Fibroblast of villous mesenchyme (primary cell): ENCODE measurements at places on chromosomes 7 and 10.
A peak's percentile ranks its signal among the peaks of the same experiment; 100 is the strongest.

GRCh38 chr10:58781873-58782488, 269.3 kb downstream of the BICC1 start:
- DNase-seq = peak; percentile 57

- no peak for DNase-seq
Measured at GRCh38 chr7:41544241-41544640, 158.6 kb downstream of the INHBA start.

- no peak for DNase-seq
Measured at GRCh38 chr7:2667843-2668242, 20.2 kb upstream of the AMZ1 start.

DNA sequence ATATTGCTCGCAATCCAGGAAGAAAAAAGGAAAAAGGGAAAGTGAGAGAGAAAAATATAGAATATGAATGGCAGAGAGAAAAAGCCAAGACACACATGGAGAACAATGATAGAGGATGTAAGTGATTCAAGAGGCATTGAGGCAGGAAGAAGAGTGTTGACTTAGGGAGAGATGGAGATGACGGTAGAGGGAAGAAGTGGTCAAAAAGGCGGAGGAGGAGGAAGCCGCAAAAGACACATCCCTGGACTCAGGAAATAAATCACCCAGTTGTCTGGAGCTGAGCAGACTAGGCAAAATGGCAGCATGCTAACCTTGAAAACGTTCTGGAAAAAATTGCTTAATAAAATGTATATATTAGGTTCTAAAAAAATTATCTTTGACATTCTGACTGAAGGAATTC, 17.7 kb upstream of the GPR37 start:
- no peak for DNase-seq

DNA sequence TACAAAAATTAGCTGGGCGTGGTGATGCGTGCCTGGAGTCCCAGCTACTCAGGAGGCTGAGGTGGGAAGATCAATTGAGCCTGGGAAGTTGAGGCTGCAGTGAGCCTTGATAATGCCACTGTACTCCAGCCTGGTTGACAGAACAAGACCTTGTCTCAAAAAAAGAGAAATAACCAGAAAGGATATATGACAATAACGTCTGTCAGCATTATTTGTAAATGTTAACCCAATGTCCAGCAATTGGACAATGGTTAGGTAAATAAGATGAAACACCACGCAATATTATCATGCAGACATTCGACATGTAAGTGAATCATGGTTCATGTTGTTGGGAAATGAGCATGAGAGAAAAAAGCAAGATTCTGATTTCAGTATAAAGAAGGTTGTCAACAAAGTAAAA, 44.6 kb upstream of the SEPHS1 start:
- DNase-seq = no peak

DNA sequence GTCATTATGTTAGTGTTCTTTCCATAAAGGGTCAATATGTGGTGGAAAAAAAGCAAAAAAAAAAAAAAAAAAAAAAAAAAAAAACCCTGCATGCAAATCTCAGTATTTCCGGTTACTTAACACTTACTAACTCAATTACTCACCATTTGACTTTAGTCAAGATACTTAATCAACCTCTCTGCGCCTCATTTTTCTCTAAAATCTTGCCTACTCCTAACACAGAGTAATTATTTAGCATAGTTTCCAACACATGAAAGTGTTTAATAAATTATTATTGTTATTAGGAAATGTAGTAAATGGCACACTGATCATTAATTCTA, 27.8 kb downstream of the PPP1R3A start:
- DNase-seq = no peak

- DNase-seq = no peak
Measured at GRCh38 chr7:89064831-89065230, 269.3 kb upstream of the TEX47 start.

DNA sequence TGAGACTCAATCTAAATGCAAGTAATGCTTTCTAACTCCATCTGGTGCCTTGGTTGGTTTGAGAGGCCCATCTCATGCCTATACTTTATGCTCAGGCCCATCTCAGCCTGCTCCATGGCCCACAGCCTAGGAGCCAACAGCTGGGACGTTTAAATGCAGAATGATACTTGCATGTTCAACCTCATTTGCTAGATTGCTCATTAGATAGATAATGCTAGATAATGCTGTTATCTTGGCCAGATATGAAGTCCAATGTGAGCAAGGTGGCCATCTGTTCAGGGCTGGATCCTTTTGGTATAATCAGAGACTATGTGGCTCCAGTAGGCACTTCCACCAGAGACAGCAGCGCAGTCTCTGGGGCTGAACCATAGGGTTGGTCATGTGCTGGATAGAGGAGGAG, 321.6 kb upstream of the PHYHIPL start:
- no peak for DNase-seq

DNA sequence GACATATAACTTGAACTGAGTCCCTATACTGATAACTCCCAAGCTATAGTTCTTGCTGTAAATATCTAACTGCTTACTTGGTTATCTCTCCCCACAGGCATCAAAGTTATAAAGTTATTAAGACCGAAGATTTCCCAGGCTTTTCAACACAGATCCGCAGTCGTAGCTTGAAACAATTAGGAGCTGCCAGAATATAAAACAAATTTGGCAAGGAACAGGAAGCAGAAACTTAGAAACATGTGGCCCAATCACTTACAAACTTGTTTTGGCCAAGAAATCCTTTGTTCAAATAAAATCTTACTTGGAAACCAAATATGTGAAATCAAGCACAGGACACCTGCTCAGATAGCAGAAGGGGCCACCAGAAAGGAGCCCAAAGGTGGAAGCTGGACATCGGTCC, 9.0 kb downstream of the SLC16A12 start:
- DNase-seq = no peak
